ENCODE measurements at places on chromosomes 11 and 22. TPM values are rescaled to one million over a fixed set of nuclear protein-coding genes. Genes with fewer than 3 reads are reported as not detected.

- no peak for DNase-seq
Measured at GRCh38 chr22:37420686-37421467, 6.4 kb downstream of the ELFN2 start.

OR51G2 gene
- not detected for total RNA-seq

- no peak for DNase-seq
Measured at GRCh38 chr22:43828998-43829782, 17.1 kb upstream of the EFCAB6 start.

TEAD1 gene
- total RNA-seq, result 0.15 TPM

MYOD1 gene
- not detected for total RNA-seq
